ENCODE measurements at places on chromosomes 7 and 10.
A peak's percentile ranks its signal among the peaks of the same experiment; 100 is the strongest.

DNA sequence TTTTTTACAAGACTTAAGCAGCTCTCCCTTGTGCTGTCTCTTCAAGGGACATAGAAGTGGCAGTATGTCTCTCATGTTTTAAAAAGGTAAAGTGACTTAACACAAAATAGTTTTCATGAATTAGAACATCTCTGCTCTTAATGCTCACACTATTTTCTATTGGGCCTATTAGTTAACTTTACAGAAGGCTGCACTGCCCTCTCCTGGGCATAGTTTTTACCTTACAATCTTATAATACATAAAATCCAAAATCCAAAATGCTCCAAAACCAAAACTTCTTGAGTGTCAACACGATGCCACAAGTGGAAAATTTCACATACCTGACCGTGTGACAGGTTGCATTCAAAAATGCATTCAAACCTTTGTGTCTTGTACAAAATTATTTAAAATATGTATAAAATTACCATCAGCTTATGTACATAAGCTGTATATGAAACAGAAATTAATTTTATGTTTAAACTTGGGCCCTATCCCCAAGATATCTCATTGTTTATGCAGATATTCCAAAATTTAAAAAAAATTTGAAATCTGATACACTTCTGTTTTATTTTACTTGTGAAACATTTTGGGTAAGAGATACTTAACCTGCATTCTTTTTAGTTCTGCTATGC lies 25.8 kb downstream of the TES start:
- peak; percentile 52 for DNase-seq

DNA sequence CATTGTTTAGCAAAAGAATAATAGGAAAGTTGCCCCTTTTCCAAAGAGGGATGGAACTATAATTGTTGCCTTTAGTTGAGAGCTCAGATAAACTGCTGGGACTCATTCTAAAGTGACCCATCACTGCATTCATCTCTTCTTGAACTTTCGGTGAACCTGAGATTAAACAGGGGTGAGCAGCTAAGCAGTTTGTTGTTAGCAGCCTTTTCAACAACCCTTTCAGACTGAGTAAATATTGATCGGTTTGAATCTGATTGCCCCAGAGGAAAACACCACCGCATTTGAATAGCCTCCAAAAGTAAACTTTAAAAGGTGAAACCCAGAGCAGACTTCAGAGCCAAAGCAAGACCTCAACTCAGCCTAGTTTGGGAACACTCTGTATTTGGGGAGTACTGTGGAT lies 4.7 kb downstream of the HOXA1 start:
- DNase-seq: no peak

- peak; percentile 32 for DNase-seq
Measured at GRCh38 chr10:15167411-15168290, 842 bp downstream of the NMT2 start.

DNA sequence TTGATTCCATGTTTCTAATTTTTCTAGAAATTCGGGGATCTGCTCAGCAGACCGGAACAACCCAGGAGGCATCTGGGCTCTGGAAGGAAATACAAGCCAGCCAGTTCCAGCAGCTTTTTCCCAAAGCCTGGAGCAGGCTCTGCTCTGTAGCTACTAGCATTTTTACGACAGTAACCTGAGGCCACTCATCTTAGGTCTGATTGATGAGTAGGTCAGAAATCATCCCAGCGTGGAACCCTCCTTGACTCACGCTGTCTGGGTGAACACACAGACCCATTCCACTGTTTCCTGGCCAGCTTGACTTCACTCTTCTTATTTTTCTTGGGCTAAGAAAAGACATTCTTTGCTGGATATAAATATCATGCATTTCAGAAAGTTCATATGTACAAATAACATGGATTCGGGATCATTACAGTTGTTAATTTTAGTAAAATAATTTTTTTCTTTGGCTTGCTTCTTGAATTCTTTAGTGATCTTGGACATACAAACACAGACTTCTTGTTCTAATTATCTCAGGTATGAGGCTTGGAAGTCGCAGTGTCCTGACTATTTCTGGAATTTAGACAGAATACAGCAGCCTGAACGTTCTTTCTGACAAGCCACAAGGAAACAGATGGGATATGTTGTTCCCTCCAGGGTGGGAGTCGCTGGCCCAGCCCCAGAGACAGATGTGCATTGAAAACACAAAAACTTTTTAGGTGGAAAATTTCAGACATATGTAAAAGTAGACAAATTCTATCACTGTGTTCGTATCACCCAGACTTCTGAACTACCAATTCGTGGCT lies 54.6 kb upstream of the PITRM1 start:
- no peak for DNase-seq

DNA sequence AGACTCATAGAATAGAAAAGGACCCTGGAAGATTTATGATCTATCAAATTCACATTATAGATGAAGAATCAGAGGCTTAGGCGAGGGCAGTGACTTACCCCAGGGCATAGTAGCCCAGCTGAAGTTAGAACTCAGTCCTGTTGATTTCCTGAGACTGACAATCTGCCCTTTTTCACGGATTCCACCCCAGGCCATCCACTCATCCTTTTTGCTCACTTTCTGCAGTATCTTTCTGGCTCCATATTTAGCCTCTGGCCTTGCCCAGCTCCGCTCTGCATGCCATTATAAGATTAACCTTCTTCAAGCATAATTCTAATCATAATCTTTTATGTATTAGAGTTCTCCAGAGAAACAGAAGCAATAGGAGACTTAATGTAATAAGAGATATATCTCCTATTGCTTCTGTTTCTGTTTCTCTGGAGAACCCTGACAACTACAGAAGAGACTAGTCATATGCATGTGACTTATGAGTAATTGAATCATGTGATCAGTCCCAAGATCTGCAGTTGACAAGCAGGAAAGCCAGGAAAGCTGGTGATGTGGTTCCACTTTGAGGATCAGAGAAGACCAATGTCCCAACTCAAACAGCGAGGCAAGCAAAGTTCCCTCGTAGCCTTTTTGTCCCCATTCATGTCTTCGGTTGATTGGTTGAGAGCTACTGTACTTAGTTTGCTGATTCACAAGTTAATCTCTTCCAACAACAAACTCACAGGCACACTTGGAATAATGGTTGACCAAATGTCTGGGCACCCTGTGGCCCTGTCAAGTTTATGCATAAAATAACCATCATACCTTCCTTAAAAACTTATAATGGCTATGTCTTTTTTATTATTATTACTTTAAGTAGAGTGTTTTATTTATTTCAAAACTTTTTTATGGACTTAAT lies 412.1 kb downstream of the SUGCT start:
- no peak for DNase-seq

DNA sequence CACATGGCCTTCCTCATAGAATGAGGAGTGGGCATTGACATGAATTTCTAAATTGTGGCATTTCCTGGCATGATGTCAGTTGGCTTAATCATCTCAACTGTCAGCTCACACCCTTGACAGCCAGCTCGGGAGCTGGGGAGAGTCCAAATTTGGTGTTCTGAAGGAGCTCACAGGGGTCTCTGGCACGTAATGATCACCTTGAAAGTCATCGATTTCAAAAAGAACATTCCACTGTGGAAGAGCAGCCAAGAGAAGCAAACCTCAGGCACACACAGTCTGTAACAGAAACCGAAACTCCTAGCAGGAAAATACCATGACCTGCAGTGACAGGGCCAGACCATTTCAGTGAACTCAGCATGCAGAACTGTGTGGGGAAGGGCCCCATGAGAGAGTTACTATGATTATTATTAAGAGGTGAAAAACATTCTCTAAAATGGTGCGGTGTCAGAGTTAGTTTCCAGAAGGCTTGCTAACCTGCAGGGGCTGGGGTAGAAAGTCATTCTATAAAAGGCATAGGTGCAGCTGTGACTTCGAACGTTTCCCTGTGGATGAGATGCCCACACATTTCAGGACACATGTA lies 26.4 kb upstream of the KLF6 start:
- DNase-seq: peak; percentile 52

DNA sequence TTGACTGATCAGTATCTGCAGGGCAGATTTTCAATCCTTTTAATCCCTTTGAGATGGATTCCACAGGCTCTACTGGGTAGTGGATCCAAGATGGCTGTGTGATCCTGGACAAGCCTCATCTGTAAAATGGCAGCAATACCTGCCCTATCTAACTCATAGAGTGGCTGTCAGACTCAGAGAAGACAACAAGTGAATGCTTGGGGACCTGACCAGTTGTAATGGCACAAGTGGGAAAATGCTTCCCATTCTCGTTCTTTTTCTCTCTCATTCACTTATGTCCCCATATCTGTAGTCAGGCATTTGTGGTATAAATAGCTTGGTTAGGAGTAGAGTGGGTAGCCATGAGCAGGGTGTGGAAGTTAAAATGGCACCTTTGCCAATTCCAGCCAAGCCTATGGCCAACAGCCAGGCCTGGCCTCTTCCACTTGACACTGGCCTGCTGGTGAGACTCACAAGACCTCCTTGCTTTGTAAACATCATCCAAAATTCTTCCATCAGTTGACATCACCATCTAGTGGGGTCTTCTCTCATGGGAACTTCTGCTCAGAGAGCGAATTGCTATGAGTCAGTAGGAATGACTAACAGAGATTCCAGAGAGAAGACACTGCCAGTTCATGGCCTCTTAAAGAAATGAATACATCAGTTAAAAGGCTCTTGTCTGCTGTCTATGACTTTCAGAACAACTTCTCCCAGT lies 150.1 kb downstream of the PLPP4 start:
- no peak for DNase-seq

- no peak for DNase-seq
Measured at GRCh38 chr10:104085801-104086400, at the start of gene COL17A1. TSS of gene COL17A1 (minus strand) at chr10:104085880. CDS start at chr10:104080673, 5,207 bp downstream.

DNA sequence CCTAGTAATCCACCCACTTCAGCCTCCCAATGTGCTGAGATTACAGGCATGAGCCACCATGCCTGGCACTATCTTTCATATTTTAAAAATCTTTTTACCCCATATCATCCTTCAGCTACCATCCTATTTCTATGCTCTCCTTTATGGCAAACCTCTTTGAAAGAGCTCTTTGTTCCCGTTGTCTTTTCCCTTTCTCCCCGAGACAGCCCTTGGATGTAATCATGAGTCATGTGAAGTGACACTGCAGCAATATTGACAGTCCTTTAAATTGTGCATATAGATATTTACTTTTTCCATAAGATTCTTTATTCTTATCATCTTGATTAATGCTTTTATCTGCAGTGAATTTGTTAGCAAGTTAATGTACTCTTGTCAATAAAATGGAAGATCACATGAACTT lies 286.6 kb downstream of the ANKRD7 start:
- DNase-seq: no peak

DNA sequence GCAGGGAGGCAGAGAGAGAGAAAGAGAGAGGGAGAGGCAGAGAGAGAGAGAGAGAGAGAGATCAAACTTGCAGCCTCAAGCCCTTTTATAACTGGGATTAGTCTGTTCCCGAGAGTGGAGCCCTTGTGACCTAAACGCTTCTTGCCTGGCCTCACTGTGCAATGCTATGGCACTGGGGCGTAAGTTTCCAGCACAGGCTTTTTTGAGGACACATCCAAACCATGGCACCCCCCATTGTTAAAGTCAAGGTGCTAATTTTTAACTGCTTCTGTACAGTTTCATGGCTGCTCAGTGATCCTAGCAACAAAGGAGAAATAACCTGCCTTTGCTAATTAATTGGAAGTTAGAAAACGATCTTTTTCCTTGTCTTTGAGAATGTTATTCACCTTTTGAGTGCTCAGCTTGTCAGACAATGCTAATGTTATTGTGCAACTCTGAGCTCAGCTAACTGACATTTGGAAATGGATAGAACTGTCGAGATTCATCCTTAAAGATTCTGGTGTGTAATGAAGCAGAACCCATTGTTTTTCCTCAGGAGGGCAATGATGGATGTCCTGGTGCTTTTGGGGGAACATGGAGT lies 268.4 kb downstream of the GLRX3 start:
- DNase-seq: no peak

DNA sequence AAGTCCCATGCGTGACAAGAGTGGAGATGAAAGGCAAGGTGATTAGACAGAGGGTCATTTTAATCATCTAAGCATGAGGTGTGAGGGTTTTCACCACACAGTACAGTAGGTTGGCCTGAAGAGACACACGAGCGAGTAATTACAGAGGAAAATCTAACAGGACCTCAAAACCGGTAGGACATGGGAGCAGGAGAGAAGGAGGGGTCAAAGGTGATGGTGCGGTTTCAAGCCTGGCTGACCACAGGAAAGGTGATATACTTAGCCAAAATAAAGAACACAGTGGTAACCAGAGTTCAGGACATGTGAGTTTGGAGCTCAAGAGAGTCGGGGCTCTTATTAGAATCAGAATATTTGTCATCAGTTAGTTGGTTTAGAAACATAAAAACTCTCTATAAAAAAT lies 20.0 kb downstream of the GLI3 start:
- no peak for DNase-seq

DNA sequence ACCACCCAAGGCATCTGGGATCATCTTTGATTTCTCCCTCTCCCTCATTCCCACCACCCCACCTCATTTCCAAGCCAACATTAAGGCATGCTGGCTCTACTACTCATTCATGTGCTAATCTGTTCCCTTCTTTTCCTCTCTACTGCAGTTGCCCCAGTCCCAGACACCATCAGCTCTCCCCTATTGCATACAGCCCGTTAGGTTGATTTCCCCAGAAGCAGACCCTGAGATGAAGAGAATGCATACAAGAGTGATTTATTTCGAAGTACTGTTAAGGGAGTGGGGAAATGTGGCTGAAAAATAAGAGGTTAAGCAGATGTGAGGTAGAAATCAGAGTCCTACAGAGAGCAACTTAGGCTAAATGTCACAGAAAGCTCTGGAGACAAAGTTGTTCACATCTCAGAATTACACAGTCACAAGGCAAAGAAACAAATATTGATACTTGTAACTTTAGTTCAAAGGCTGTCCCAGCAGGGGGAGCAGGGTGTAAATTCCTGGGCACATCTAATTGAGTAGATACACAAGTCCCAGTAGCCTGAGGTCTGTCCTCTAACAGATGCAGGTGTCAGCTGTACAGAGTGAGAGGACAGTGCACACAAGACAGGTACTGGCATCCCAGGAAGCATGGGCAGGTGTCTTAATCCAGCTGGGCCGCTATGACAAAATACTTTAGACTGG lies 20.9 kb downstream of the AKR1D1 start:
- DNase-seq: no peak

DNA sequence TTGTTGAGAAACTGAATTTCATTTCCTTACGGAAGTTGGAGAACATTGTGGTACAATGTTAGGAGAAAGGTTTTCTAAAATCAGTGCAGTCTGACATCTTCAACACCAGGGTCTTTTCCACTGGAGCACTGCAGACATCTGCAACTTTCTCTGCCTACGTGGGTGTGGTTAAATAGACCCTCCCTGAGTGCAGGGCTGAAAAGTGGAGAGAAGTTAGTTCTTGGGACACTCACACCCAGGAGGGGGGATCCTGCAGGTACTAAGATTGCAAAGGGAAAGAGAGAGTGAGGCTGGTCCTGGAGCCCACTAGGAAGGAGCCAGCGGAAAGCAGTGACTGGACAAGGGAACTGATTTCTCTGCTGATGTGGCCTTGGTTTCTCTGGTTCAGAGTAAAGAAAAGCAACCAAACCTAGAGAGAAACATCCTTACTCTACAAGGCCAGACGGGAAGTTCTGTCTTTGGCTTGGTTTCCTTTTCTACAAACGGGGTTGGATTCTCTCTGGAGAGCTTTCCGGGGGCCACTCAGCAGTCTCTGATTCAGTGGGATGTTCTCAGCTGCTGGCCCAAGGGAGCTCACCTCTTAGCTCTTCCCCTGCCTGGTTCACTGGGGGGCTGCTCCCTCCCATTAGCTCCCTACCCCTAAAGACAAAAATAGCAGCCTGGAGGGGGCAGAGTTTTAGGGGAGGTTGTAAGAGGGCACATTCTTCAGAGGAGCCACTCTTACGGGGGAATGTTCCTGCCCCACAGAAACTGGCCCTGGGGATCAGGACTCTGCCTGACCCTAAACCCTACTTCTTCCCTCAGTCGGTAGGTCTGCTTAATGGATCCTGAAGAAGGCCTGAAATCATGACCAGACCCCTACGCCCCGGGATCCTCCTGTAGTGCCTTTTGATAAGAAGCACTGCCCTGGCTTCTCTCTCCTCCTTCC lies 2.7 kb downstream of the UPP1 start:
- no peak for DNase-seq

All from CD4-positive, alpha-beta T cell treated with Interleukin-6 at 100 ng/mL for 8 hours (primary cell).